ENCODE measurements at places on chromosomes 1 and 21.

- no peak for DNase-seq
These were observed 57.4 kb downstream of the DIP2A start for GRCh38 chr21:46516068-46516467.

DNA sequence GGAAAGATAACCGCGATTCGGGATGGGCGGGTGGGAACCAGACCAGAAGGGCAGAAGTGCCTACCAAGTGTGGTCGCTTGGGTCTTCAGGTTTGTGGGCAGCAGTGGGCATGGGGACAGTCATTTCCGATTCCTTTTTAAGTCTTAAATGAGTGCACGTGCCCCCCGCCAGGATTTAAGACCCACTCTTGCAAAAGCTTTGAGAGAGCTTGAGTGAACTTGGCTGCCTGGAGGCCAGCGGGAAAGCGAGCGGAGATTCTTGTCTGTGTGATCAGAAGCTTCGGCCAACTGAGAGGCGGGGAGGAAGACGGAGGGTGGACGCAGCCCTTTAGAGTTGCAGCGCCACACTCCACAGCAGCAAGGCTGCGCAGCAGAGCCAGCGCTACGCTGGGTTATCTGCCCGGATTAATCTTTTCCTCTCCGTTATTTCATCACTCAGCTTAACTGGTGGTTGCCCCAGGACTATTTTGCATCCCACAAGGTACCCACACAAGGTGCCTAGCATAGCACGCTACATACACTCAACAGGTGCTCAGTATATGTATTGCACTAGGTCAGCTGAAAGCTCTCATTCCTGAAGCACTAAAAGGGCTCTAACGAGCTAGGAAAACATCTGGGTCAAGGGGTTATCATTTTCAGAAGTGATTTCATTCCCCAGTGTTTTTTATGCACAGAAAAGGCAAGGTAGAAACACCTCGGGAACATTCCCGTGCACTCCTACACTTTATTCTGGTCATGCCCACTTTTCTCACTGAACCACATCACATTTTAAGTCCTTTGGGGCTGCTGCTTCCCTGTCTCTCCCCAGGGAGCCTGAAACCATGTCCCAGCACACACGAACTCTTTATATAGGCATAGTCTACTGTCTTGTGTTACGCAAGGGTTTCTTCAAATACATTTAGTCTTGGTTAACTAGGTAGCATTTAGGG, 1.5 kb upstream of the BATF3 start:
- no peak for DNase-seq

DNA sequence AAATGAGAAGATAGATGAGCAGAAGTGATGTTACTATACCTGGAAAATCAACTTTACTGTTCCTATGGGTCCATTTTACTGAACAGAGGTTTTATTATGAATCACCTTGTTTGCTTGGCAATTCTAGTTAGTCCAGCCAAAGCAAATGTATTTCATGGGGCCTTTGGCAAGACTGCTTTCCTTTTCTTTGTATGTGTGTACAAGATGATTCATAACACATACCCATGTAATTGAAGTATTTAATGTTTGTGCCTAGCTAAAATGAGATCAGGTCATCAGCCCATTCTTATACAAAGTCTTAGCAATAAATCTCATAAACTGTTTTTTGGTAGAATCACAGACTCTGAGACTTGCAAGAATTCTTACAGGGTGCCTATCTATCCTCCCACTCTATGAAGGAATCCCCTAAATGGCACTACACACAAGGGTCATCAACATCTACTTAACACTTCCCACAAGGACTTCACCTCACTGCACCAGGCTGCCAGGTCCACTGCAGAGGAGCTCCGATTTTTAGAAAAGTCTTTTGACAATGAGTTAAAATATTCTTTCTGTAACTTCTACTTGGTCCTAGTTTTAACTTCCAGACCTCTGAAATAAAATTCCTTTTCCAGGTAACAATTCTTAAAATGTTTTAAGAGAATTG, 58.5 kb downstream of the LPAR3 start:
- DNase-seq = no peak

GRCh38 chr1:103527331-103527730, 1.8 kb downstream of the RNPC3 start:
- DNase-seq = no peak

DNA sequence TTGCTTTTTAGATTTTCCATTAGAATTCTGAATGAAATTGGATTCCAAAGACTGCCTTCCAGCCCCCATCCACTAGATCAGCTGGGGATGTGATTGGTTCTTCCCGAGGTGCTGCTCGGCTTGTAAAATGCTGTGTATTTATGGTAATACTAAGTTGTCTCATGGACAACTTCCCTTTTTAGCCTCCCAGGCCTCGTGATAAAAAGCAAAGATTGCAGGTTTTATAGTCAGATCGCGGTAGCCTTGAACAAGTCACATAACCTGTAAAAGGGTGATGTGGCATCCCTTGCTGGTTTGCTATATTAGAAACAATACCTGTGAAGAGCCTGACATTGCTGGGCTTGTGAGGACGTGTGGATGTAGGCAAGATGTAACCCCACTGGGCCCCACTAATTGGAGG, 10.4 kb downstream of the MUL1 start:
- no peak for DNase-seq

GRCh38 chr1:152125834-152126443, 10.7 kb upstream of the TCHH start:
- DNase-seq = no peak

DNA sequence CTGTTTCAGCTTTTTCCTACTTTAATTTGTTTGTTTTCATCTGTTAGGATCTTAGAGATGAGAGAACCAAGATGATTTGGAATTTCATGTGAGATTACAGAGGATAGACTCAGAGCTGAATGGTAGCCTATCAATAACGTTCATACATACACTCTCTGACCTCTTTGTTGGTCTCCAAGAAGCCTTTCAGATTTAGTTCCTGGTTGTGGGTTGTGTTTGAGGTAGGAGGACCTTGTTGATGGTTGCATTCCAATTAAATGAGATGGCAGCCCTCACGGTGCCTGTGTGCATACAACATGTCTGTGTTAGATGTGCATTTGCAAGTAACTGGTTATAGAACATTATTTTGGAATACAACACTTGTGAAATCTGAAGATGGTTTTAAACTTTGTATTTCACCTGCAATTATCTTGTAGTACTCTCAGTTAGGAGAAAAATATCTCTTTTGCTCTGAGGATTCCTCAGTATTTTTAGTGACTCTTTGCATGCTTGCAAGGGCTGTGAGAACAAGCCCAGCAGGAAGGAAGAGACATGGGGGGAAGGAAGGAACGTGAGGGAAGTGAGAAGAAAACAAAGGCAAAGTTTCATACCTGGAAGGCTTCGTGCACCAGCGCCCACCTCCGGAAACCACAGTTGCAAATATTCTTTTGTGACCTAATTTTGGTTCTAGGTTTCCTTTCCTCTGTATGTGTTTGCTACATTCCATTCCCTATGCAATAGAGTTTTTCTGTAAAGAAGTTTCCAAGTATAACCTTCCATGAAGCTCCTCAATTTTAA, 291.8 kb downstream of the DISC1 start:
- no peak for DNase-seq

GRCh38 chr1:119884711-119885110, 11.6 kb downstream of the ADAM30 start:
- no peak for DNase-seq

DNA sequence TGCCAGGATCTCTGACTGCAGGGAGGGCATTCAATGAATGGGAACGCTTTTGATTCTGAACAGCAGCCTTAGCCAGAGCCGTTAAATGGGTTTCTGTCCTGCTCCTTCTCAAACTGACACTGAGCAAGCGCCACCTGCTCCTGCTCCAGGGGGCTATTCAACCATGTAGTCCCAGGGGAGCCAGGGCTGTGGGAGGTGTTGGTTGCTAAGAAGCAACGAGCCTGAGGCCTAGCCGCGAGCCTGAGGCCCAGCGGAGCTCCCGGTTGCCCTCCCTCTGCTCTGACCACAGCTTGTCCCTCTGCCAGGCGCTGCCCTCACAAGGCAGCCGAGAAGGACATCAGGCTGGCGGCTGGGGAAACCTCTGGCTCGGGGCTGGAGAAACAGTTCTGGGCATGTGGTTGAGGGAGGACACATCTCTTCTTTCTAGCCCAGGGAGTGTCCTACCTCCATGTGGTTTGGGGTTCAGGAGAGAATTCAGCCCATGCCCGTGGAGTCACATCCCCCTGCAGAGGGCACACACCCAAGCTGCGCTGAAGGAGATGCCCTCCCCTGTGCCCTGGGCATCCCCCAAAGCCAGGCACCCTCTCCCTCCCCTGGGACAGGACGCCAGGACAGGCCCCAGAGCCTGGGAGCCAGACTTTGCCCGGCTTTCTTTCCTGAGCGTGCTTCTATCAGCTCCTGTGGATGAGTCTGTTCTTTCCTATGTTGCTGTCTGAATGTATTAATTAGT, 18.0 kb downstream of the PCP4 start:
- DNase-seq = no peak

GRCh38 chr1:13842497-13842896, 142.5 kb downstream of the PRDM2 start:
- DNase-seq = no peak

- DNase-seq = no peak
These were observed 105.8 kb downstream of the MAN1A2 start for GRCh38 chr1:117473063-117473462.

GRCh38 chr1:55718758-55719671, 503.9 kb upstream of the USP24 start:
- no peak for DNase-seq

GRCh38 chr1:211711315-211711705, 35.9 kb upstream of the NEK2 start:
- no peak for DNase-seq

Data from stimulated activated CD4-positive, alpha-beta T cell treated with anti-CD3 and anti-CD28 coated beads, Interleukin-1b, Interleukin-23, amount 100 ng/mL, for 24 hours (primary cell).